ENCODE measurements at places on chromosomes 11 and 22.
A peak's percentile ranks its signal among the peaks of the same experiment; 100 is the strongest.

GRCh38 chr11:9120664-9121468 is 29.5 kb upstream of the SCUBE2 start:
- DNase-seq = no peak

- DNase-seq = no peak
These were observed at the start of gene NLRP10 for GRCh38 chr11:7965386-7965785. TSS of gene NLRP10 (minus strand) at chr11:7965447. CDS start at chr11:7963495, 1,952 bp downstream.

- DNase-seq = no peak
These were observed 769.6 kb downstream of the NTM start for GRCh38 chr11:132140056-132140455.

- no peak for DNase-seq
These were observed 84.4 kb downstream of the GALNT18 start for GRCh38 chr11:11537372-11537771.

- DNase-seq = no peak
These were observed 53.3 kb upstream of the GLYAT start for GRCh38 chr11:58784995-58785394.

DNA sequence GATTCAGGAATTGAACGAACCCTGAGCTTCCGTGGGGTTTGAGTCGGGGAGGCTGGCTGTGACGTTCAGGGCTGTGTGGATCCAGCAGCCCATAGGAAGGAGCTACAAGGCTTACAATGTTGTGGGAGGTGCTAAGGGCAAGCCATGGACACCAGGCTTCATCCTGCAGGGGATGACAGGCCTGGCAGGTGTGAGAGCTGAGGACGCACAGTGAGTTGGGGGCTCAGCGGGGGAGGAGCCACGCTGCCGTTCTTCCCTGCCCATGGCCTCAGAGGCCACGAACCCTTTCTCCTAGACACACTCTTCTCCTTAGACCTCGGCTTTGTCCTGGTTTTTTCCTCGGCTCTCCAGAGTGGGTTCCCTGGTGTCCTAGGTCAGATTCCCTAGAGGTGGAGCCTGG is 113.3 kb upstream of the SLC22A12 start:
- no peak for DNase-seq

DNA sequence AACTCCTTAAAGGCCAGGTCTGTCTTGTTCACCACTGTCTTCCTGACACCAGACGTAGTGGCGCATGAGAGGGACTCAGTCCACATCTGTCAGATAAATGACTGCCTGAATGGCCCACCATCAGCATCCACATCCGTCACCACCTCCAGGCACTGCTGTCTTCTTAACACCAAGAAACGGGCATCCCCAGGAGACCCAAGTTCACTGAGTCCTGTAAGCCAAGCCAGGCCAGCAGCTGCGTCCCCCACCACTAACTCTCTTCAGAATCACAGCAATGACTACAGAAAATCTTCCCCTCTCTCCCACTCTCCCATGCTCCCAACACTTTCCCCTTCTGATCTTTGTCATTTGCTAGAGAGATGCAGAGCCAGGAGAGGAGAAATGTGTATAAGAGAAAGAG is 47.3 kb upstream of the LRRC32 start:
- no peak for DNase-seq

GRCh38 chr22:48267681-48268080 is 1505.2 kb downstream of the TBC1D22A start:
- no peak for DNase-seq

DNA sequence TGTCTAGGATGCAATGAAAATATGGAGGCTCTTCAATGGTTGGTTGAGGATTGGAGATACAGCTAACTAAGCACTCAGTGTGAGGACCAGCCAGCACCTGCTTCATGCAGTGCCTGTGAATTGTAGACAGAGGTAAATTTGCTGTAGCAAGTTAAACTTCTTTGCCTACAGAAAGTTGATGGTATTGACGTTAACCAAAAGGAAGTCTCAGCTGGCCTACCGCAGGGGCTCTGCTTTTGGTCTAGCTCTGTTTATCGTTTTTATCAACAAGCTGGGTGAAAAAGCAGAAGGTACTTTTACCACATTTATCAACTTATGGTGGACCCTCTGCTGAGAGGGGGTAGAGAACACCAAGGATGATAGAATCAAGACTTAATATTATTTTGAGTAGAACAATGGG is 51.6 kb downstream of the GRAMD1B start:
- no peak for DNase-seq

- no peak for DNase-seq
These were observed 143.7 kb downstream of the PKNOX2 start for GRCh38 chr11:125308246-125308645.

- DNase-seq = no peak
These were observed 19.2 kb downstream of the EMID1 start for GRCh38 chr22:29224859-29225410.

- DNase-seq = no peak
These were observed 297.7 kb upstream of the CCDC90B start for GRCh38 chr11:83583757-83584366.

GRCh38 chr11:16779436-16779835 is 41.0 kb downstream of the C11orf58 start:
- DNase-seq = no peak

GRCh38 chr11:118358071-118358470 is 1.3 kb upstream of the UBE4A start:
- DNase-seq = no peak

DNA sequence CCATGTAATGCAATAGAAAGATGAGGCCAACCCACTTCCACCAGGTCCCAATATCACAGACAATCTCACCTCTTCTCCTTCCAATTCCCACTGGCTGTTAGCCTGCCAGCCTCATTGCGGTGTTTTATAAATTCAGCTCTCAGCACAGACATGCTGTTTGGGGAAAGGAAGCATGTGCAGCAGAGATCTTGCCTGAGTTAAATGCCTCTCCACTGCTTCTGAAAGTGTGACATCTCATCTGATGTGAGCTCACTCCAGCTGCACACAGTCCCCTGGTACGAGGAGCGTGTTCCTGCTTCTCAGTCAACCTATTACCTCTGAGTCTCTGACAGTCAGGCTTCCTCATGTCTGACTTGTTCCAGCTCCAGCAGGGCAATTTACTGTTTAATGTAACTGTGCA is 122.7 kb upstream of the GUCY1A2 start:
- DNase-seq = no peak

DNA sequence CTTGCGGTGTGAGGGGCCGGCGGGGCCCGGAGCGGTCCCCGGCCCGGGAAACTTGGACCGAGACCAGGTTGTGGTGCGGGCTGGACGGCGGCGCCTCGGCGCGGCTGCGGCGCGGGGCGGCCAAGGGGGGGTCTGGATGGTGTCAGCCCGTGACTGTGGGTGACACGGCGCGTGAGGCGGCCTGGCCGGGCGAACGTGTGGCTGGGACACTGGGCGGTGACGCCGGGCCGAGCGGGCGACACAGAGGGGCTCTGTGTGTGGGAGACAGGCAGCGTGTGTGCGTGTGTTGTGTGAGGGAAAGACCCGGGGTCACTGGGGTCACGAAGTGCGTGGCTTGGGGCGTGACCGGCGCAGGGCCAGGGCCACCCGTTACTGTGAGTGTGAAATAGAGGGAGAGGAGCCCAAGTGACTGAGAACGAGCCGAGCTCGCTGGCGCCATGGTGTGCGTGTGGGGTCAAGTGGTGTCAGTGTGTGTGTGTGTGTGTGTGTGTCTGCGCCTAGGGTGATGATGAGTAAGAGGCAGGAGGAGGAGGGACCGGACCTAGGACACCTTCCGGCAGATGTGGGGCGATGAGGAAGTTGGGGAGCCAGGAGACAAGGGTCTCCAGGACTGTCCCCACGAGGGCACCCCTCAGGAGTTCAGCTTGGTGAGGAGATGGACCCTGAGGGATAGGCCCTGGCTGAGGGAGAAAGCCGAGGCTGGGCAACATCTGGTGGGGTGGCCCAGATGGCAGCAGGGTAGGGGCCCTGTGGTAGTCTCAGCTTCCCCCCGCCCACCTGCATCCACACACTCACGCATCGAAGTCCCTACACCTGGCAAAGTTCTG is 817 bp downstream of the RELT start:
- DNase-seq = peak; percentile 42

DNA sequence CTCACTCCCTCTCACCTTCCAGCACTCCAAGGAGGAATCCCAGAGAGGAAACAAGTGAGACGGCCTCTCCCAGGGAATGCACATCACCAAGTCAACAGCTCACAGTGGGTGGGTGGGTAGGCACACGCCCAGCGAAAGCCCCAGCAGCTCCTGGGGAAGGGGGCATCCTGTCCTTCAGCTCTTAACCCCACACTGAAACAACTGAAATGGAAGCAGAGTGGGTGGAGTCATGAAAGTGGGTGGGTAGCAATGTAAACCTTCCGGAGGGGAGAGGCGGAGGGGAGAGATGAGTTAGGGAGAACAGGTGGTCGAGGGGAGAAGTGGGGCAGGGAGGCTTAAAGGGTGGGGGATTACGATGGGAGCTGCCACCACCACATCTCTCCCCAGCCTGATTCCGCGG is 5.4 kb downstream of the MCHR1 start:
- DNase-seq = no peak

DNA sequence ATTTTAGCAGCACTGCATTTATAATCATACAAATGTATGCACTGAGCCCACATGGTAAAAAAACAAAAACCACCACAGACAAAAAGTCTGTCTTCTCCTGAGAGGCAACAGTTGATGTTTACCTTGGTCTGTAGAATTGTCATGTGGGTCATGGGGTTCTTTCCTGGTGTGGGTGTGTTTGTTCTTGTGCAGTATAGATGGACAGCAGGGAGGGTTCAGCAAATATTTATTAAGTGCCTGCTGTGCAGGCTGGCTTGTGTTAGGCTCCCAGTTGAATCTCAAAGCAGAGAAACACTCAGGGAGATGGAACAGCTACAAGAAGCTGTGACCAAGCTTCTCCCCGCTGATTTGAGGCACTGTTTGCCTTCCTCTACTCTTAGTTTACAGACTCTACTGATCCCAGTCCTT is 82.2 kb downstream of the PISD start:
- DNase-seq = no peak
